ENCODE measurements at places on chromosomes 3 and 15.

GRCh38 chr15:64501396-64501715 is 41.0 kb downstream of the ZNF609 start:
- no peak for DNase-seq

DNA sequence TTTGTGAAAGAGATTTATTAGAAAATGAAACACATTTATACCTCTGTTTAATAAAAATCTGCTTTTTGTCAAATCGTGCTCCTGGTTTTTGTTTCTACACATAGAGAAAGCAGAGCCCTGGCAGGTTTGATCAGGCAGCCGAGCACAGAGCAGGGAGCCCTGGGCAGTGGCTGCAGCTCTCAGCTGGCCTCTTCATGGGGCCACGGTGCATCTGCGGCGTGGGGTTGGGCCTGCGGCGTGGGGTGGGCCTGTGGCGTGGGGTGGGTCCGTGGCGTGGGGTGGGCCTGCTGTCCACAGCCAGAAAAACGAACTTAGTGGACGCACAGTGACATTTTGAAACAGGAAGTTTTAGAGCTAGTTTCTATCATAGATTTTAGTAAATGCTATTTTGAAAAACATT is 10.6 kb downstream of the GOLGA6L2 start:
- DNase-seq, result no peak

GRCh38 chr15:87626860-87627259 is 629.7 kb downstream of the NTRK3 start:
- no peak for DNase-seq

DNA sequence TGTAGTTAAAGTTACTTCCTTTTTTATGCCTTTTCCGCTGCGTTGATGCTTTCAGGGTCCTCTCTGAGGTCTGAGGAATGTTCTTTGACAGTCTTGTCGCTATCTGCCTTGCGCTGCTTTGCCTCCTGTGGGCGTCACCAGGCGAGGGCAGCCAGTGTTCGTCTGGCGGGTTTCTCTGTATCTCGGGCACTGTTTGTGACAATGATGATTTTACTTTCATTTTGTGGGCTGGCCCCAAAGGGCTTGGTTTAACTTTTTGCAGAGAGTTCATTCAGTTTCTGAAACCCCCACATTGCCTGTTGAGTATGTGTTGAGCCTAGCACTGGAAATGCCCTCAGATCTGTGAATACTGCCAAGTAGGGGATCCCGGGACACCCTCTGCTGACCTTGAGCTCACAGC is 24.6 kb upstream of the SACM1L start:
- peak; percentile 48 for DNase-seq

- no peak for DNase-seq
Observed at GRCh38 chr3:64209866-64210621, 15.2 kb downstream of the PRICKLE2 start.

DNA sequence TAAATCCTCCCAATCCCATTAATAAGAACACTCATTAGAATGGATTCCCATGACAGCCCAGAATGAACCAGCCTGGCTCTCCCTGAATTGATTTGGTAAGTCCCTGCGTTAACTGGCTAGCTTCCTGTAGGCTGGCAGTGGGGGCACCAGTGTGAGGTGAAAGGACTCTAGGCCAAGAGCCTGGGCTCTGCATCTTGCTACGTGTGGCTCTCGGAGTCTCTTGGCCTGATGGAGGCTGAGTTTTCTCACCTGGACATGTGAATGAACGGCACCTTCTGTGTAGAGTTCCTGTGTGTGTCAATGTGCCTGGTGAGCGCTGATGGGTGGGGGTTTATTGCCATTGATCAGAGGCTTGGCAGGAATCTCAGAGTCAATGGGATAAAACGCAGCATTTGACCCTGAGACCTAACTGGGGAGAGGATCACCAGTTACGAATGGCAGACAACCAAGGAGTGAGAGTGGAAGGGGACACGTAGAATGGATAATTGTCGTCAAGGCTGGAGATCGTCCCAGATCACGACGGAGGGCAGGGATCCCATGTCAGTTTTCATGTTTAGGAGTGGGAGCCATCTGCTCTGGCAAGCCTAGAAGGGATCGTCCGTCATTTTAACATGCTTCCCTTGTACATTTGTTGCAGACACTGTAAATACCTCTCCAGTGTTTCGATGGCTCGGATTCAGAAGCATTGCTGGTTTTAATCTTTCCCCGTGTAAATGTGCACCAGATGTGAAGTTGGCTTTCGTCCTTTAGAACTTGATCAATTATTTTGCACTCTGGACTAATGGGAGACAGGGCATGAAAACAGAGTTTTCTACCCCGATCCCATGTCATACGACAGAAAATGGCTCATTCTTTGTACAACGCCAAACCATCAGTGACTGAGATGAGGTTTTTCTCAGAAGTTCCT is 9.0 kb upstream of the KLF13 start:
- DNase-seq, result no peak

Measured in activated T-helper 1 cell treated with Interleukin-2 at 50 U/mL for 16 hours (primary cell).